Esophagus muscularis mucosa (tissue), 4 donors: ENCODE measurements at places on chromosomes 7 and 10. TPM values are rescaled to one million over a fixed set of nuclear protein-coding genes. Genes with fewer than 3 reads are reported as not detected.

DNA sequence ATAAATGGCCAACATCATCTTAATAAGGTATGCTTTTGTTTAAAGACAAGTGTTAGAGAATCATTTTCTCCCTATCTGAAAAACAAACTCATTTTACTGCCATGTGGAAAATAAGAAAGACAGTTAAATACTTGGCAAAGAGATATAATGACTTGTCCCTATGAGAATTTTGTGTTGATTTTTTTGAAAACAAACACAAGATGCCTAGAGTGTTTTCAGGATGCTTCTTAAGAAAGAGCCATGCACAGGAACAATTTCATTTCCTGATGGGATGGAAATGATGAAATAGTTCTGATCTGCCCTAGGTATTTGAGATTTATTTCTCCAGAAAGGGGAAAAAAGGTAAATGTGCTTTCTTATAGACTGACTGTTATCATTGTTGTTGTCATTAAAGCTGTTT is 237.5 kb upstream of the GNAI1 start:
- H3K4me1 ChIP-seq: no peaks in the 10 kb centered on the region
- H3K4me3 ChIP-seq: no peak overlapping the region
- no peak overlapping the region for H3K27ac ChIP-seq
- no peaks in the 10 kb centered on the region for H3K27me3 ChIP-seq

DNA sequence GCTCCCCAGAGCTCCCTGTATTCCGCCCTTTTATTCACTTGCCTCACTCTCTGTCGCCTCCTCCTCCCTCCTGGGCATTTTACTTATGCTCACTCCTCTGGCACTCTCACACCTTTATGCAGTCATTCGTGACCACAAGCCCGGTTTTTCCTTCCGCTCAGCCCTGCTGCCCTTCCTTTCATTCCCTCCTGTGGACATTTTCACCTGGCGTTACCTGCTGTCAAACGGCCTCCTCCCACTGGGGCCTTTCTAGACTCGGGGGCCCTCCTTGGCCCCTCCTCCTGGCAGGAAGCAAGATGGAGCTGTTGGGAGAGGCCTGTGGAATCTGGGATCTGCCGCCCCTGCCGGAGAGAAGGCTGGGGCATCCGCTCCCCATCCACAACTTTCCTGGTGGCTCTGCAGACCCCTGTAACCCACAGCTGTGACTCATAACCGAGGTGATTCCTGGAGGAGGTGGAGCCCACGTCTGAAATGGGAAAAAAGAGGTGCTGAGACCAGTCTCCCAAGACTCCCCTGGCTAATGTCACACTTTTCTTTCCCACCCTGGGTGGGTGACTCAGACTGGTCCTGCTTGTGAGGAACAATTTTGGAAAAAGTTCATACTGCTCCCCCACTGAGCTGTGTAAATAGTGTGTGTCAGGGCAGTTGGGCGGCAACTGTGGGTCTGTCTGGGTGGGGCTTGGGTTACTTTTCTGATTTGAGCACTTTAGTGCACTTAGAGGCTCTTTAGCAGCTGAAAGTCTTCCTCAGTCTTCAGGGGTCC is 1.2 kb downstream of the VCL start:
- peaks cover 19% of the 10 kb centered on the region for H3K4me1 ChIP-seq
- DNase-seq: peak; percentile 94
- H3K27ac ChIP-seq: peak overlapping the region; percentile 97
- no peaks in the 10 kb centered on the region for H3K27me3 ChIP-seq
- H3K4me3 ChIP-seq: peak overlapping the region; percentile 92

DNA sequence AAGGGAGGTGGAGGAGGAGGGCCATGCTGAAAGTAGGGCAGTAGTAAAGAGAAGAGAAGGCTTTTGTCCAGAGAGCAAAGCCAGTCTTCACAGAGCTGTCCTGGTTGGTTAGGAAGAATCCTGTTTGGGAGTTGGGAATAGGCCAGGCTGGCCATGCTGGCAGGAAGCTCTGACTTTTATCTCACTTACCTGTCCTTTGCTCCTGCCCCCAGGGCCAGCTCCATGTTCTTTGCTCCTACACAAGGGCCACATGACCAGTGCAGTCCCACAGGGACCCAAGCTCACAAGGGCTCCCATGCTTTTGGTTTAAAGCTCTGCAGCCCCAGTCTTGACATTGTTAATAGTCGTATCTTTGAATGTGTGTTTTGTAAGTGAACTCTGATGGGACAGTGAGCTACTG is 161.6 kb upstream of the KMT2E start:
- no peak overlapping the region for H3K4me3 ChIP-seq
- no peak for DNase-seq
- no peaks in the 10 kb centered on the region for H3K36me3 ChIP-seq
- no peaks in the 10 kb centered on the region for H3K27me3 ChIP-seq
- H3K4me1 ChIP-seq: no peaks in the 10 kb centered on the region

DNA sequence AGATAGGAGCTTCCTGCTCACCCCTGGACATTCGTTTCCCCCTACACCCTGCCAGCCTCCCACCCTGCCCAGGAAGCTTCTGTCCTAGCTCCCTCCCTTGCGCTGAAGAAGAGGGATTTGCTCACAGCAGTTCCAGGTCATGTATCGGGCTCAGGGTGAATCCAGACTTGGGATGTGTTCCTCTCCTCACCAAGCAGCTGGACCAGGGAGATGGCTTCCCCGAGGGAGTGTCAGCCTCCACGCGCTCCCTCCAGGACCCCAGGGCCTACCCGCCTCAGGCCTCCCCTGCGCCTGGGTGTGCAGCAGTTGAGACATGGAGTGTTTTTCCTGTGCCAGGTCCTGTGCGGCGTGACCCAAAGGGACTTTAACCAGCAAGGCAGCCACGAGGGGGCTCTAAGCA is 435.6 kb upstream of the FOXK1 start:
- DNase-seq: no peak
- no peak overlapping the region for H3K27ac ChIP-seq
- no peak overlapping the region for H3K4me3 ChIP-seq
- no peaks in the 10 kb centered on the region for H3K4me1 ChIP-seq

- H3K36me3 ChIP-seq: no peaks in the 10 kb centered on the region
- H3K27ac ChIP-seq: no peak overlapping the region
- H3K4me1 ChIP-seq: peaks cover 5% of the 10 kb centered on the region
- H3K4me3 ChIP-seq: no peak overlapping the region
Observed at GRCh38 chr10:121942749-121943416, 15.1 kb upstream of the ATE1 start.

- no peak overlapping the region for H3K27ac ChIP-seq
- H3K27me3 ChIP-seq: no peaks in the 10 kb centered on the region
- DNase-seq: no peak
- H3K4me3 ChIP-seq: no peak overlapping the region
- H3K4me1 ChIP-seq: peaks cover 14% of the 10 kb centered on the region
- H3K36me3 ChIP-seq: no peaks in the 10 kb centered on the region
Observed at GRCh38 chr10:15293862-15294842, 76.9 kb downstream of the FAM171A1 start.

GRCh38 chr7:136664537-136664936 is 203.9 kb upstream of the CHRM2 start:
- no peaks in the 10 kb centered on the region for H3K4me1 ChIP-seq
- no peak overlapping the region for H3K4me3 ChIP-seq
- no peaks in the 10 kb centered on the region for H3K36me3 ChIP-seq
- H3K27me3 ChIP-seq: no peaks in the 10 kb centered on the region
- no peak overlapping the region for H3K27ac ChIP-seq

- H3K27me3 ChIP-seq: no peaks in the 10 kb centered on the region
- peaks cover 6% of the 10 kb centered on the region for H3K4me1 ChIP-seq
- DNase-seq: no peak
- no peak overlapping the region for H3K4me3 ChIP-seq
- H3K36me3 ChIP-seq: no peaks in the 10 kb centered on the region
Observed at GRCh38 chr10:127338399-127339110, 142.2 kb upstream of the INSYN2A start.

DNA sequence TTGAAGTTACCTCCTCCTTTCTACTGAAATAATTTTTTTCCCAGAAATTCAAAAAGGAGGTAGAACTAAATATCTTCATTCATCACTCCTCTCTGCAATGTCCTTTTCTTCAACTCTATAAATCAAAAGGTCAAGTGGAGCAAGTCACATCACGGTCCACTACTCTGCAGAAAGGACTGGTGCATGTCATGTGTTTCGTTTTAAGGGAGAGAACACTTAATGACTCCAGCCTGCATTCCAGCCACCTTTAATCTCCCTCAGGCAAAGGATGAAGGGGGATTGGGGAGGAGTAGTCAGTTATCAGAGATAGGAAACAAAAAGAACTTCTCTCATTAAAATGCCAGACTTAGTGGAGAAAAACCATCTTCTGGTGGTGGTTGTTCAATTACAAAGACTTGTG is 78.9 kb downstream of the ANK3 start:
- H3K27me3 ChIP-seq: no peaks in the 10 kb centered on the region
- no peaks in the 10 kb centered on the region for H3K4me1 ChIP-seq
- no peak overlapping the region for H3K27ac ChIP-seq

DNA sequence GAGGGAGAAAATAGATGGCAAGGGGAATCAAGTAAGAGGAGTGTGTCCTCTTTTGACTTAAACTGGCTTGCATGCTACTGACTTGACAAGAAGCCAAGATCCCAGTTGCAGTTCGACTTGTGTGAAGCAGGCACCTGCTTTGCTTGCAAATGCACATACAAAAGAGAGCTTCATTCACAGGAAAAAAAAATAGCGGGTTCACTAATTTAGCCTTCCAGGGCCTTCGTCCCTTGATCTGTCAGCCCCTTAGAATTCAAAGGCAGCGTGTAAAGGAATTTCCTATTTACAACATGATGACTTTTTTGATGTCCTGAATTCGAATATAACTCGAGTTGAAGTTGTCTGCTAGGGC is 192.1 kb downstream of the CELF2 start:
- peaks cover 22% of the 10 kb centered on the region for H3K36me3 ChIP-seq
- no peak for DNase-seq
- H3K4me3 ChIP-seq: no peak overlapping the region
- no peak overlapping the region for H3K27ac ChIP-seq

DNA sequence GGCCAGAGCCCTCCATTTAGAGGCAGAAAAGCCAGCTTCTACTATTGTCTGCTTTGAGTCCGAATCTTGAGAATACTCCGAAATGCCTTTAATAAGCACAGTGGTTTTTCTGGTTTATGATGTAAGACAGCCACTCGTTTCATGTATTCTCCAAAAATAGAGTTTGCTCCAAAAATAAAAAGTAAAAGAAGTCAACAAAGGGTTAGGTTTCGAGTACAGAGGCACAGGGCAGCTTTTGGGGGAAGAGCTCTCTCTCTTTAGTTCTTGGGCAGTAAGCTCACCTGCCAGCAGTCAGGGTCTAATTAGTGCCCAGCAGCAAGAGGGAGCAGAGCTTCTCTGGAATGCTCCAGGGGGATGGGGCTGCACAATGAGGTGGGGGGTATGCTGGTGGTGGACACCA is 20.2 kb downstream of the CREB3L2 start:
- H3K4me3 ChIP-seq: no peak overlapping the region
- no peak for DNase-seq
- H3K27me3 ChIP-seq: no peaks in the 10 kb centered on the region
- peaks cover 100% of the 10 kb centered on the region for H3K4me1 ChIP-seq

- peak overlapping the region; percentile 63 for H3K4me3 ChIP-seq
- no peaks in the 10 kb centered on the region for H3K27me3 ChIP-seq
- peak overlapping the region; percentile 87 for H3K27ac ChIP-seq
- peaks cover 20% of the 10 kb centered on the region for H3K4me1 ChIP-seq
- DNase-seq: peak; percentile 96
Observed at GRCh38 chr10:75294866-75295701, 59.3 kb upstream of the COMTD1 start.

DNA sequence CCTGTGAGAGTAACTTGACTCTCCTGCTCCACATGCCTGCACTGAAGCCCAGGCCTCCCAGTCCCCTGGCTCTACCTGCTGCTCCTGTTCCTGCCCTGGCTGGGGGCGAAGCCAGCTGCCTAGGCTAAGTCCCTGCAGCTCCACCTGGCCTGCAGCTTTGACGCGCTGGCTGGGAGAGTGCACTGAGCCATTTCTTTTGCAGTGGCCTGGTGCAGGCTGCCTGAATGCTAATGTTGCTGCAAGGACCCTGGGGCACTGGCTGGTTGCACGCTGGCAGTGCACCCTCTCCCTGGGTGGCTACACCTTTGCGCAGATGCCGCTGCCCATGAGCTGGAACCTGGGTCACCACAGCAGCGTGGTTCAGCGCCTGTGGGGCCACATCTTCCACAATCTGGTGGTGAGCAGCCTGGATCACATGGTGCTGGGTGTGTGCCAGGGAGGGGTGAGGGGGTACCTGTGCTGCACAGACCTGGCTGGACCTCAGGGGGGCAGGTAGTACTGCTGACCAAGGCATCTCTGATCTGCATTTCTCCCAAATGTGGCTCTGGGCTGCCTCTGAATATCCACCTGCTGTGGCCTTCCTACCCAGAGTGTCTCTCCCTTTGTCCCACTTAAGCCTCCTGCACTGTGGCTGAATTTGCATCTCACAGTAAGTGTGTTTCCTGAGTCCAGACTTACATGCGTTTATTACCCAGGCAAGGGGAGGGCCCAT is 20.0 kb downstream of the IMPDH1 start:
- DNase-seq: no peak
- H3K27me3 ChIP-seq: no peaks in the 10 kb centered on the region
- peaks cover 13% of the 10 kb centered on the region for H3K4me1 ChIP-seq
- no peak overlapping the region for H3K27ac ChIP-seq
- peaks cover 35% of the 10 kb centered on the region for H3K36me3 ChIP-seq

GRCh38 chr7:94679358-94679757 is 23.4 kb upstream of the SGCE start:
- no peaks in the 10 kb centered on the region for H3K27me3 ChIP-seq
- H3K27ac ChIP-seq: no peak overlapping the region
- no peaks in the 10 kb centered on the region for H3K36me3 ChIP-seq
- no peak overlapping the region for H3K4me3 ChIP-seq

GRCh38 chr10:32004161-32004591 is 52.0 kb downstream of the KIF5B start:
- no peak overlapping the region for H3K4me3 ChIP-seq
- DNase-seq: no peak
- peaks cover 6% of the 10 kb centered on the region for H3K36me3 ChIP-seq
- peaks cover 8% of the 10 kb centered on the region for H3K4me1 ChIP-seq
- no peaks in the 10 kb centered on the region for H3K27me3 ChIP-seq

- H3K27ac ChIP-seq: no peak overlapping the region
- no peaks in the 10 kb centered on the region for H3K4me1 ChIP-seq
- H3K36me3 ChIP-seq: no peaks in the 10 kb centered on the region
- no peaks in the 10 kb centered on the region for H3K27me3 ChIP-seq
- H3K4me3 ChIP-seq: no peak overlapping the region
Observed at GRCh38 chr7:11313801-11314200, 340.1 kb downstream of the PHF14 start.

The ITIH2 gene
- total RNA-seq: not detected

The KMT2E gene
- 102 TPM for total RNA-seq

The ALKBH4 gene
- total RNA-seq: 13.1 TPM

The UPK3BL2 gene
- total RNA-seq: 7.1 TPM

The SH3PXD2A gene
- total RNA-seq: 36.1 TPM

The COL1A2 gene
- 697 TPM for total RNA-seq

The GAD2 gene
- total RNA-seq: not detected

The FANK1 gene
- total RNA-seq: 0.78 TPM

The TNPO3 gene
- total RNA-seq: 39.5 TPM

The OR9A2 gene
- not detected for total RNA-seq
